ENCODE measurements at places on chromosomes 7 and 10.

DNA sequence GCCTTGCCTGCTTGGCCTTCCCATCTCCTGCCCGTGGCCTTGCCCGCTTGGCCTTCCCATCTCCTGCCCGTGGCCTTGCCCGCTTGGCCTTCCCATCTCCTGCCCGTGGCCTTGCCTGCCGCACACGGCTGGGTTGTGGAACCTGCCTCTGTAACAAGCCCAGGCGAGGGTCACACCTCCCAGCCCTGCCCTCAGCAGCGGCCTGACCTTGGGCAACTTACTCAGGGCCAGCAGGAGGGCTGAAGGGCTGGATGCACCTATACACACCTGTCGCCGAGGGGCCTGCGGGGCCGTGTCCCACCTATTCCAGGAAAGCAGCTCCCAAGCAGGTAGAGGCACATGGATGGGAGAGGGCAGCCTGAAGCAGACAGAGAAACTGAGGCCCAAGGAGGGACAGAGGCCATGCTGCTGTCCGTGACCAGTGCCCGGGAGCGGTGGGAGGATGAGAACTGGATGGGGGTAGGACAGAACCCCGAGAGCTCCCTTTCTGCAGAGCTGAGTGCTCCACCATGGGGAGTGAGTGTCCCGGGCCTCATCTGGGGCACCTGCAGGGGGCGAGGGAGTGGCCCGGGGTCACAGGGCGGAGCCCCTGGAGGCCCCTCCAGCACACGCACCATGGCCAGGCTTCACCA is 277.6 kb downstream of the ELFN1 start:
- no peak for DNase-seq

DNA sequence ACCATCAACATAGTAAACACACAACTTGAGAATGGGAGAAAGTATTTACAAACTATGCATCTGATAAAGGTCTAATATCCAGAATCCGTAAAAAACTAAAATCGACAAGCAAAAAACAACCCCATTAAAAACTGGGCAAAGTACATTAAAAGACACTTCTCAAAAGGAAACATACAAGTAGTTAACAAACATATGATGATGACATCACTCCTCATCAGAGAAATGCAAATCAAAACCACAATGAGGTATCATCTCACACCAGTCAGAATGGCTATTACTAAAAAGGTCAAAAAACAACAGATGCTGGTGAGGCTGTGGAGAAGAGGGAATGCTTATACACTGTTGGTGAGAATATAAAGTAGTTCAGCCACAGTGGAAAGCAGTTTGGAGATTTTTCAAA is 125.1 kb downstream of the TFPI2 start:
- no peak for DNase-seq

- no peak for DNase-seq
Observed at GRCh38 chr7:117134889-117135552, 181.7 kb downstream of the ST7 start.

GRCh38 chr7:38881015-38881414 is 28.0 kb downstream of the VPS41 start:
- DNase-seq: no peak

- DNase-seq: peak; percentile 51
Observed at GRCh38 chr7:39465055-39465929, 100.9 kb upstream of the YAE1 start.

GRCh38 chr7:156496363-156496769 is 144.2 kb upstream of the RNF32 start:
- no peak for DNase-seq
